ENCODE measurements at places on chromosomes 6 and 20. TPM values are rescaled to one million over a fixed set of nuclear protein-coding genes. Genes with fewer than 3 reads are reported as not detected.

The GSTA3 gene
- total RNA-seq, result not detected

The RAMACL gene
- total RNA-seq, result 0.30 TPM

The UNC93A gene
- 0.70 TPM for total RNA-seq

The SUMO4 gene
- total RNA-seq, result 0.73 TPM

The ATP6V1G2 gene
- total RNA-seq, result 2.7 TPM

The SLC22A16 gene
- 0.34 TPM for total RNA-seq

The RFX6 gene
- 0.11 TPM for total RNA-seq

- DNase-seq, result no peak
Observed at GRCh38 chr6:42860481-42860880, 18.9 kb upstream of the RPL7L1 start.

- DNase-seq, result peak; percentile 8
Observed at GRCh38 chr6:36964349-36964748, 9.8 kb downstream of the PI16 start.

DNA sequence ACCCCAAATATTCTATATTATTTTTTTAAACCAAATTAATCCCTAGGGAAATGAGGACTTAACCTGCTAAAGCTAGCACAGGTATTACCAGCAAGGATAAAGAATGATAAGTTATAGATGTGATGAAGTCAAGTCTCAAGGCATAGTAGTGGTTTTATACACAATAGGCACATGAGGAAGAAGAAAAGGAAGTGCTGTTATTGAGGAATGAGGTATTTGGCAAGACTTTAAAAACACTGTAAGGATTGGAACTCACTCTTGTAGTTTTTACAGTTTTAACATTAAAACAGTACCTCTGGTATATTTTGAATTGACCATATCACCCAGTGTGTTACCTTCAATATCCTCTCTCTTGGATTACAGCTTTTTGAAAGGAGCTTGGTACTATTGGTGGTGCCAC, 54.6 kb downstream of the PHF3 start:
- DNase-seq, result no peak

DNA sequence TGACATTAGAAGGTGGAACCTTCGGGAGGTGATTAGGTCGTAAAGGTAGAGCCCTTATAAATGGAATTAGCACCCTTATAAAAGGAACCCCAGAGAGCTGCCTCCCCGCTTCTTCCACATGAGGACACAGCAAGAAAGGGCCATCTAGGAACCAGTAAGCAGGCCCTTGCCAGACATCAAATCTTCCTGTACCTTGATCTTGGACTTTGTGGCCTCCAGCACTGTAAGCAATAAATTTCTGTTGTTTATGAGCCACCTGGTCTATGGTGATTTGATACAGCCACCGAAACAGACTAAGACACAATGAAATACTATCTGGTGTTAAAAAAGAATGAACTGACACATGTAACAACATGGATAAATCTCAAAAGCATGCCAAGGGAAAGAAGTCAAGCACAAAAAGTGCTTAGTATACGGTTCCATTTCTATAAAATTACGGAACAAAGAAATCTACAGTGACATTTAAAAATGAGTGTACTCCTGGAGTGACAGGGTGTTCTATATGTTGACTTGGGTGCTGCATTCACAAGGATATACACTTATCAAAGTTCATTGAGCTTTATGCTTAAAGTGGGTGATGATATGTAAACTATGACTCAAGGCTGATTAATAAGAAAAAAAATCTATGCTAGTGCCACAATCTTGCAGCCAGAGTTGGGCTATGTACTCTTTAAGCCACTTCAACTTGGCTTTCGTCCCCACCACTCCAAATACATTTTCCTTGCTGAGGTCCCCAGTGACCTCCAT, 18.4 kb downstream of the SERPINB1 start:
- DNase-seq, result no peak

GRCh38 chr6:122184401-122184827, 215.0 kb upstream of the HSF2 start:
- no peak for DNase-seq

DNA sequence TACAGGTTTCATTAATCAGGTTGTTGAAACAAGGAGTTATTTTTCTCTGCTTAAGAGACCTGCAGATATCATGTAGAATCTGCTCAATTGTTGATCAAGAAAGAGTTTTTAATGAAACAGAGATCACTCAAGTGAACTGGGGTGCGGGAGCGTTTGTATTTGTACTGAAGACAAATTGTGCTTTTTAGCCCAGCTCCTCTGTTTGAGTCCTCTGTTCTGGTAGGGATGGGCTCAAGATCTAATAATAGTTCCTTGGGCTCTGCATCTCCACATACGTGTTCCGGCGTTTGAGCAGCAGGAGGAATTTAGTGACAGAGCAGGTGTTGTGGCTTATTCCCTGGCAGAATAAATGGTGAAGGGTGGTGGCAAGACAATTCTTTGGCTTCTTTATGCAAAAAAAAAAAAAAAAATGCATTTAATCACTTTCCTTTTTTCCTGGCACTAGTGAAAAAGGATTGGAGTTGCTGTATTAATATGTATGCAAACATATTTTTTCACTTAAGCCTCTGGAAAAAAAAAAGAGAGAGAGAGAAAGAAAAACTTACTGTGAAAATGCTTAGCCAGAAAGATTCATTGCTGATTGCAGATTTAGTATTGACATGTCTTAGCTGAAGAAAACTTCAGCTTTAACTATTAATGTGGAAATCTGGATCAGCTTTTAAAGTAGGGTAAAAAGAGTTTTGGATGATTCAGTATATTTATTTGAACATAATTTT, 4.0 kb downstream of the CITED2 start:
- no peak for DNase-seq

- DNase-seq, result no peak
Observed at GRCh38 chr20:39245685-39246311, 283.7 kb downstream of the DHX35 start.

DNA sequence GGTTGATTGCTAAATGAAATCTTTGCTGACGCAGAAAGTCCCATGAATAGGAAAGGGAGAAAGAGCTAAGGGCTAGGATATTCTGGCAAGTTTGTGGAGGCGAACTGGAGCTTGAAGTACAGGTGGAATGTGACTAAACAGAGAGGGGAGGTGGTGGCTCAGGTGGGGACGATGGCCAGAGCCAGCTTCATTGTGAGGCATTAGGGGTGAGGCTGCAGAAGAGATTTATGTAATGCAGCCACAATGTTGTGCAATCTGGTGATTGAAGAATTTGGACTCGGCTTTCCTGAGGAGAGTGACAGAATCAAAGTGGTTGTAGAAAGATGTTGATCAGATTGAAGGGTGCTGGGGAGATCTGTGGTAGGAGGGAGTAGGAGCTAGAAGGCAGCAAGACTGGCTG, 42.9 kb upstream of the SPACA1 start:
- no peak for DNase-seq

DNA sequence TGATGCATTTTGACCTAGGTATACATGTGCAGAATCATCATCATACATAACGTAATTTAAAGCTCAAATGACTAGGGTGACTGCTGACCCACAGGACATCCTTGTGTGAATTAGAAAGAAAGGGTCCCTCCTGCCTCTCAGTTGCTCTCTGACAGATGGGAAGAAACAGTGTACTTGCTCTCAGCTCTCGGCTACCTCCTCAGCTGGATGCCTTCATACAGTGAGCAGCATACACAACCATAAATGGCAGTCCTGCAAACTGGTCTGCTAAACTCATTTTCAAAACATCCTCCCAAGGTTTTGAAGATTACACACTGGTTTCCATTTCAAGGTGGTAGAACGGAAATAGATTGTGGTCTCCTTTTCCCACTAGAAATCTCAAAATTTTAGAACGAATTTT, 26.3 kb downstream of the FILIP1 start:
- no peak for DNase-seq

DNA sequence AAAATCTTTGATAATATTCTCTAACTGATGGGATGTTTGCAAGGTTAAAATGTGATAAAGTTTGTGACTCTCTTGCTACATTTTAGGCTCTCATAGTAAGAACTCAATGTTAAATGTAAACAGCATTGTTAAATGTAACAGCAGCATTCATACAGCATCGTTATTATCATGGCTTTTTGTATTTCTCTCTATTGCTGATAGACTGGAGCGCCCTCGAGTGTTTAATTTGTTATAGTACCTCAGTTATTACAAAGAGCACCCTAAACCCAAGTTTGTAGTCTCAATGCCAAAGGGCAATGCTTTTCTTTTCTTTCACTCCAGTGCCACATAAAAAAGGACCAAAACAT, 14.9 kb upstream of the TTPAL start:
- no peak for DNase-seq

- DNase-seq, result no peak
Observed at GRCh38 chr6:124797224-124797623, 165.0 kb upstream of the RNF217 start.

GRCh38 chr20:16758454-16759180, 10.5 kb downstream of the OTOR start:
- DNase-seq, result no peak

DNA sequence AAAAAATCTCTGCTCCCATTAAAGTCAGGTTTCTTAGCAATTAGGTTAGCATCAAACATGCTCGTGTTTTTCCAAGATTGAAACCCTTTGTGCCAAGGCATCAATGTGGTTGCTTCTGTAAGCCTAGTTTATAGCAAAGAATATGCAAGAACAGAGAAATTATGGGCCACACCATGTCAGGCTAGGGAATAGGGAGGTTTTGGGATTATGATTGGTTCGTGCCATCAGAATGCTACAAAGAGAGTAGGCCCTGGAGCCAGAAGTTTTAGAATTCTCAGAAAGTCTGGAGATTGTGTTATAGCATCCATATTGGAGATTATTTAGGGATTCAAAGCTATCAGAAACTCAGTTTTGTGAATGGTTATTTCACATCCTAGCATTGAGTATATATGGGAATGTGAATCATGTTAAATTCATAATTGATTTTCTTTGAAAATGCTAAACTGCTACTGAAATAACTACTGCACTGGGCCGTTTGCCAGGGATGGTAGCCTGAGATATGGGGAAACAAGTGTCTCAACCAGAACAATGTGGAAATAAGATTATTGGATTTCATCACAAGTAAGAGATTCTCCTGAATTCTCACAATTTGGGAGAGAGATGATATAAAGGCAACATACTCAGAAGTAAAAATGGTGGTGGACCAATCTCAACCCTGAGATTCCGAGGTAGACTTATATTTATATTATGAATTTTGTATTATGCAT, 45.3 kb downstream of the ZNF292 start:
- DNase-seq, result no peak

- no peak for DNase-seq
Observed at GRCh38 chr6:130964289-130964688, 98.8 kb downstream of the EPB41L2 start.

DNA sequence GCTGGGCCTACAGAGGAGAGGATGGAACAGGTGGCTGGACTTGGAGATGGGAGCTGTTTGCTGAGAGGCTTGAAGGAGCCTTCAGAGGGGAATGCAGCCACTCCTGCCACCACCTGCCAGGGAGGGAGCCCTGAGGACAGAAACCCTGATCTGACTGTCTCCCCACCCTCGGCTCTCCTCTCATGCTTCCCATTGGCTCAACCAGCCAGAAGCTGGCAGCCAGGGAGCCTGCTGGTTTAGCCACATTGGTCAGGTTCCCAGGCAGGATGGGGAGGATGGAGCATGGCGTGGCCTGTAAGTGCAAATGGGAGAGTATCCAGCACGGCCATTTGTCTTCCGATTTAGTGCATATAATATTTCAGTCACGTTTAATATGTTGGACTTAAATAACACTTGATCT, 12.8 kb downstream of the TREM1 start:
- no peak for DNase-seq

DNA sequence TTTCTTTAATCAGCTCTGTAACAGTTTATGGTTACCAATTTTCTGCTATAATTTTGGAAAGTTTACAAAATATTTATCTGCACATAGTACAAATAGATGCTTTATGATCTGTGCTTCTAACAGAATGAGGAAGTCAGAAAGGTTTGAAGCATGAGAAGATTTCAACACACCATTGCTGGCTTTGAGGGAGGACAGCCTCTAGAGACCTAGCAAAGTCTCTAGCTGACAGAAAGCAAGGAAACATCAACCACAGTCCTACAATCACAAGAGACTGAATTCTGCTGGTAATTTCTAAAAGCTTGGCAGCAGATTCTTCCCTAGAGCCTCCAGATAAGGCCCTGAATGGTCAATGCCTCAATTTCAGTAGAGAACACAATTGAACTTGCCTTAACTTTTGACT, 750.8 kb upstream of the SLC35B3 start:
- no peak for DNase-seq

DNA sequence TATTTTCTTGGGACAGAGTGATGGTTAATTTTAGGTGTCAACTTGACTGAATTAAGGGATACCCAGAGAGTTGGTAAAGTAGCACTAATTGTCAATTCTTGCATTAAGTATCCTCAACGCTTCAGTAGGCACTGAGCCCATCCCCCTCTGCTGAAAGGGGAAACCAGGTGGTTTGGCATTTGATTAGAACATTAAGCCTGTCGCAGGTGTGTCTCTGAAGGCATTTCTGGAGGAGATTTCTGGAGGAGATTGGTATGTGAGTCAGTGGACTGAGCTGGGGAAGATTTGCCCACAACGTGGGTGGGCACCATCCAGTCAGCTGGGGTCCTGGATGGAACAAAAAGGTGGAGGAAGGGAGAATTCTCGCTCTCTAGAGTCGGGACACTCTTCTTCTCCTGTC, 119.8 kb downstream of the RFX6 start:
- DNase-seq, result peak; percentile 35

- no peak for DNase-seq
Observed at GRCh38 chr6:166619912-166620311, 7.1 kb downstream of the RPS6KA2 start.

DNA sequence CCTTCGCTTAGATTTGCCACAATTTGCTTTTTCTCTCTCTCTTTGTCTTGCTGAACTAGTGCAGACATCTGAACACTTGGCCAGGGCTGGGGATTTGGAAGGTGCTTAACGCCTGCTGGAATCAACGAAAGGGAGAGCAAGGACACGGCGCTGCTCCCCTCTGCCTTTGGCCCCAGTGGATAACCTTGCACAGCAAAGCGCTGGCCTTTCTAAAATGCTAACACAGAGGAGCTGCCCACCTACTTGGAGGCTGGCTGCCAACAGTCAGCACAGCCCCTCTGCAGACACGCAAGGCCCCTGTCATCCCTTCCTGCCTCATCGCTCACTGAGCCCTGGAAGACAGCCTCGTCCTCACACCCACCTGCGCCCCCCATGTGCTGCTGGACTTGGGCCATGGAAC, 37.5 kb downstream of the C20orf203 start:
- no peak for DNase-seq

DNA sequence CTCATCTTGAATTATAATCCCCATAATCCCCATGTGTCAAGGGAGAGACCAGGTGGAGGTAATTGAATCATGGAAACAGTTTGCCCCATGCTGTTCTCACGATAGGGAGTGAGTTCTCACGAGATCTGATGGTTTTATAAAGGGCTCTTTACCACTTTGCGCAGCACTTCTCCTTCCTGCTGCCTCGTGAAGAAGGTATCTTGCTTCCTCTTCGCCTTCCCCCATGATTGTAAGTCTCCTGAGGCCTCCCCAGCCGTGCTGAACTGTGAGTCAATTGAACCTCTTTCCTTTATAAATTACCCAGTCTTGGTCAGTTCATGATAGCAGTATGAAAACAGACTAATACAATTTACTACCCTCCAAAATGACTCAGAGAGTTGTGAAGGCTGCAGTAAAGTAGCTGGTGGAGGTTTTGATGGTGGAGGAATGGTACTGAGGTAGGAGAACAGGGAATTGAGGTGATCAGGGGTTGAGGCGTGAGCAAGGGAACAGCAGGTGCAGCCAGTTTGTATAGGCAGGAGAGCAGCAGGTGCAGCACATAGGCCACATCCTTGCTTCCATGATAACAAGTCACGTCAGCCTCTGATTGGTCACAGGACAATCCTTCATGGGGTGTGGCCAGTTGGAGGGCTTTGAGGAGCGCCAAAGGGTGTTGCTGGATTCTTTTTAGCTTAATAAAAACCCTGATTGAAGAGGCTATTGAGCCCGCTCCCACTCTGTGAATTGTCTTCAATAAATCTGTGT, 150.0 kb downstream of the CDC5L start:
- no peak for DNase-seq

GRCh38 chr6:26199773-26200764, 112.8 kb downstream of the HFE start:
- DNase-seq, result no peak

All from WTC11 (cell line).